ENCODE measurements at places on chromosomes 2 and 18.
A peak's percentile ranks its signal among the peaks of the same experiment; 100 is the strongest.

GRCh38 chr2:202574541-202574940 is 60.2 kb upstream of the FAM117B start:
- DNase-seq: no peak

GRCh38 chr2:172072706-172073105 is 12.6 kb upstream of the DLX1 start:
- DNase-seq: no peak

DNA sequence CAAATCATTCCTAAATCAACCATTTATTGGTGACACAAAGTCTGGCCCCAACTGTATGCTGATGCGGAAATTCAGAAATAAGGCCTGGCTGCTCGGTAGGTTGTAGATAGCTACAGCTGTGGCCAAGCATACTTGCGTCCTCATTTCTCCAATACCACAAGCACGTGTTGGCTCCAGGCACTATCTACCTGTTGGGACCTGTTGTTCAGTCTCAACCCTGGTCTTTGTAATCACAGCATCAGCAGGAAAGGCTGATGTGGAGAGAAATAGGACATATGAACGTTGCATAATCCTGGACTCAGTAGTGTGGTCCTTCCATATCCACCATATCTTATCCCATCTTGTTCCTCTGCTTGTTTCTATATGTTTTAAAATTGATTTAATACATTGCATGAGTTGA is 212.6 kb downstream of the PMAIP1 start:
- no peak for DNase-seq

DNA sequence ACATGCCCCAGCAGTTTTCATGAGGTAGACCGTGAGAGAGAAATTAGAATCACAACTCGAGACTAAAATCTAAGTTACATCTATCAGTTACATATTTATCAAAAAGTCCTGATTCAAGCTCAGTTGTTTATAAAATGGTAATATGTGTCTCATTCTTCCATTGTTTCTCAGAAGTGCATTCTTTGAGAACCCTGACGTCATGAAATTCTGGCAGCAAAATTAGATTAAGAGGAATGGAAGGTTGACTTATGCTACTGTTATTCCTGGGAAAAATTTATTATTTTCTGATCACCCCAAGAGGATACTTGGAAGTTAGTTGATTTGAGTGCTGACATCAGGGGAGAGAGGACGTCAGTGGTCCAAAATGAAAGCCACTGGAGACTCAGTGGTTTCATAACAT is 1864.8 kb upstream of the LRRTM1 start:
- DNase-seq: no peak

DNA sequence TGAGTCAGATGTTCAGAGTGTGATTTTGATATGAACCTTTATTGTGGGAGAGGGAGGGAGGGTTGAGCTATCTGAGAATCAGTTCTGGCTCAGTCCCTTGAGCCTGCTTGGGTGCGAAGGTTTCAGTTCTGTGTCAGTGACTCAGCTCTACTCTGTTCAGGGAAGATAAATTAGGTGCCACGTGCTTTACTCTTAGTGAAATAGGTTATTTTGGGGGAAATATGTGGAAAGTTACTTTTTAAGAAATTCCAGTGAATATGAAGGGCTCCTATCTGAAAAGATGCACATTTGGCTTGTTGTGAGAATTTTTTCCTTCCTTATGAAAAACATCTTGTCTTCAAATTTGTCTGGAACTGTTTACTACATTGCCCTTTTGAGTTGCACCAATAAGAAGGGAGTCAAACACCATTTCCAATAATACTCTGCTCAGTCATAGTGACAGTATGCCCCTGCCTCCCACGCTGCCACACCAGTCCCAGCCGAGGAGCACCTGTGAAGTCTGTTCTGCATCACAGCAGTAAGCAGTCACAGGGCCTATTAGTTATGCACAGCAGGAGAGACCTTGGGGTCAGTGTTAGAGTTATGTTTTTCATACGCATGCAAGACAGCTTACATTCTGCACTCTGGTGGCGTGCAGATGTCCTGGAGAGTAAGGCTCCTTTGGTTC is 32.8 kb upstream of the DNAH7 start:
- DNase-seq: peak; percentile 57

GRCh38 chr2:140164449-140164848 is 1384.3 kb upstream of the NXPH2 start:
- no peak for DNase-seq

- no peak for DNase-seq
Measured at GRCh38 chr2:80670763-80671162, 366.2 kb upstream of the LRRTM1 start.

DNA sequence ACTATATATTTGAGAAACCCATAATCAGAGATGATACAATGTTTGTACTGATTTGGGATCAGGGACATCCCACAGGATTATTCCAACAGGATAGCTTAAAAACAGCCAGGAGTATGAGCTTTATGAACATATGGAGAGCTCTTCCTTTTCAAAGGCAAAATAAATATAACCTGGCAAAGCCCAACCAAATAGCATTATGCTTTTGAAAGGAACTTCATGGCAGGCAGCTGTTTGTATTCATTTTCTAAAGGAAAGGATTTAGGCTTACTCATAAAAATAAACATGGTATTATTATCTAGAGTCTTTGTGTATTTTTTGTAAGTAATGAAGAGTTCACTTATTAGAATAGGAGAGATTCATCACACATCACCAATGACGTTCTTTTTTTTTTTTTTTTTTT is 44.4 kb downstream of the CCDC195 start:
- DNase-seq: no peak

DNA sequence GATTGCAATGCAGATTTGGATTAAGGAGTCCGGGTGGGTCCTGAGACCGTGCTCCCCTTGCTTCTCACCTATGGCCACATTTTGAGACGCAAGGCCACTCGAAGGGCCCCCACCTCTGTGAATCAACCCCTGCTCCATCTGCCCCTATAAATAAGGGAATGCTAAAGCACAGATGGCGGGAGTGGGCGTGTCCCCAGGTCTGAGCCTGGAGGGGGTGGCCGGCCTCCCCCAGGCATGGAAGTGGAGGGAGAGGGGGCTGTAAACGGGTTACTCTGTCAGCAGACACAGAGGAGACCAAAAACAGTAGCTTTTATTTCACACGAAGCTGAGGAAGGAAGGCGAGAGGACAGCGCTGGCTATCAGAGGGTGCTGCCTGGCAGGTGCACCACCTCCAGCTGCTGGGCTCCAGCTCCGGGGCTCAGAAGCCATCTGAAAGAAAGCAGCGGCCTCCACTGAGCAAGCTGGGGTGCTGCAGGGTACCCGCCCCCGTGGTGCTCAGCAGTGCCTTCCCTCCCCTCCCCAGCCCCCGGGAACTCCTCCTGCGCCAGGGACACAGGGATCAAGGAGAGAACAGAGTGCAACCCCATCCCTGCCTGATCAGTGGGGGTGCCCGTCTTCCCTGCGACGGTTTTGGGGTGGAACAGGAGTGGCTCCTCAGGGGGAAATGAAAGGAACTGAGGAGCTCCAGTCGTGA is 56.7 kb upstream of the RAB6C start:
- no peak for DNase-seq

DNA sequence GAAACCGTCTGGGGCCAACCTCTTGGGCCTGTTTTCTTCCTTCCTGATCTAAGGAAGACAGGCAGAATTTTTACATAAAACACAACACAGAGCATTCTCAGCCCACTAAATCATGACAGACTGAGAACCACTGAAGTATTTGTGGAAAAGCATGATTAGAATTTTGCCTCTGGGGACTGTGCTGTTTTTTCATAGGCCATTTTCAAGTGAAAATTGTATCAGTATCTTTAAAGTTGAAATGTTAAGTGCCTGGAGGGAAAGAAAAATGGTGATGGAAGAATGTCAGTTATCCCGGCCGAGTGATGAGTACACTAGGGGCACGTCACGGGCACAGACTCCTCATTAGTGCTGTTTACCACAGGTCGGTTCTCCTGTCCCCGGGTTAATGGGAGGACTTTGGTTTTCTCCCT is 36.9 kb downstream of the EHD3 start:
- DNase-seq: no peak

DNA sequence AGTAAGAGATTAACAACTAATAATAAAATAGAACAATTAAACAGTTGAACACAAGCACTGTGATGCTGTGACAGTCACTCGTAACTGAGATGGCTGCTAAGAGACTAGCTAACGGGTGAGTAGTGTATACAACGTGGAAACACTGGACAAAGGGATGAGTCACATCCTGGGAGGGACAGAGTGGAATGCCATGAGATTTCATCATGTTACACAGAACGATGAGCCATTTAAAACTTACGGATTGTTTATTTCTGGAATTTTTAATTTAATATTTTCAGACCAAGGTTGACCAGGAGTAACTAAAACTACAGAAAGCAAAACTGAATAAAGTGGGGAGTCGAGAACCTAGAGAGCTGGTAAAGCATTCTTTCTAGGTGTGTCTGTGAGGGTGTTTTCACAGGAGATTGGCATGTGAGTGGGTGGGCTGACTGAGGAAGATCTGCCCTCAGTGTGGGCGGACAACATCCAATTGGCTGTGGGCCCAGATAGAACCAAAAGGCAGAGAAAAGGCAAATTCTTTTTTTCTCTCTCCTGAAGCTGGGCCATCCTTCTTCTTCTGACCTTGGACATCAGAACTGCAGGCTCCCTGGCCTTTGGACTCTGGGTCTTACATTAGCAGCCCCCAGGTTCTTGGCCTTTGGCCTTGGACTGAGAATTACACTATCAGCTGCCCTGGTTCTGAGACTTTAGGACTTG is 14.6 kb downstream of the TMSB10 start:
- DNase-seq: peak; percentile 93

DNA sequence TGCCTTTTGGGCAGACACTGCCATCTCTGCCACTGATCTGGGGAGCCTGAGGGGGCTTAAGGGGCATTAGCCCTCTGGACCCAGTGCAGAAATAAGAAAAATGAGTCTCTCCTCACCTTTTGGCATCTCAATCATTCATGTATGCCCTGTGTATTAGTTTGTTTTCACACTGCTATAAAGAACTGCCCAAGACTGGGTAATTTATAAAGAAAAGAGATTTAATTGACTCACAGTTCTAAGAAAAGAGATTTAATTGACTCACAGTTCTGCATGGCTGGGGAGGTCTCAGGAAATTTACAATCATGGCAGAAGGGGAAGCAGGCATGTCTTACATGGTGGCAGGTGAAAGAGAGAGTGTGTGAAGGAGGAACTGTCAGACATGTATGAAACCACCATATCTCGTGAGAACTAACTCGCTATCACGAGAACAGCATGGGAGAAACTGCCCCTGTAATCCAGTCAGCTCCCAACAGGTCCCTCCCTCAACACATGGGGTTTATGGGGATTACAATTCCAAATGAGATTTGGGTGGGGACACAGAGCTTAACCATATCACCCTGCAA is 21.5 kb downstream of the GKN2 start:
- DNase-seq: no peak

DNA sequence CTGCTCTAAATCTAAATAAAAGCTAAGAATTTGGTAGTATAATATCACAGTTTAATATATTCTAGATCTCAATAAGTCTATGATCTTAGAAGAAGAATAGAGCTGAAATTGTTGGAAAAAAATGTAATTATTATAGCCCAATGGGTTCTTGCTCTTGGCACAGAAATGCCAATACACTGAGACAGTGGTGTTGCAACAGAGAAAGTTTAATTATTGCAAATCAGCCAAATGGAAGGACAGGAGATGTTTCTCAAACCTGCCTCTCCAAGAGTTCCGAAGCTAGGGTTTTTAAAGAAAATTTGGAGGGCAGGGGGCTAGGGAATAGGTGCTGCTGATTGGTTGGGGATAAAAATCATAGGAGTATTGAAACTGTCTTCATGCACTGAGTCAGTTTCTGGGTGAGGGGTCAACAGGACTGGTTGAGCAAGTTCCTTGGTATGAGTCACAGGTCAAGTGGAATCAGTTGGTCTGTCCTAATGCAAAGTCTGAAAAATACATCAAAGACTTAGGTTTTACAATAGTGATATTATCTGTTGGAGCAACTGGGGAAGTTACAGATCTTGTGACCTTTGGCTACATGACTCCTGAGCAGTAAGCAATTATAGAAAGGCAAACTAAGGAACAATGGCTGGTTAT is 228.6 kb downstream of the CD226 start:
- no peak for DNase-seq

GRCh38 chr2:24511894-24512293 is 20.8 kb downstream of the NCOA1 start:
- no peak for DNase-seq

GRCh38 chr2:230417436-230417835 is 1.4 kb downstream of the SP100 start:
- DNase-seq: no peak

DNA sequence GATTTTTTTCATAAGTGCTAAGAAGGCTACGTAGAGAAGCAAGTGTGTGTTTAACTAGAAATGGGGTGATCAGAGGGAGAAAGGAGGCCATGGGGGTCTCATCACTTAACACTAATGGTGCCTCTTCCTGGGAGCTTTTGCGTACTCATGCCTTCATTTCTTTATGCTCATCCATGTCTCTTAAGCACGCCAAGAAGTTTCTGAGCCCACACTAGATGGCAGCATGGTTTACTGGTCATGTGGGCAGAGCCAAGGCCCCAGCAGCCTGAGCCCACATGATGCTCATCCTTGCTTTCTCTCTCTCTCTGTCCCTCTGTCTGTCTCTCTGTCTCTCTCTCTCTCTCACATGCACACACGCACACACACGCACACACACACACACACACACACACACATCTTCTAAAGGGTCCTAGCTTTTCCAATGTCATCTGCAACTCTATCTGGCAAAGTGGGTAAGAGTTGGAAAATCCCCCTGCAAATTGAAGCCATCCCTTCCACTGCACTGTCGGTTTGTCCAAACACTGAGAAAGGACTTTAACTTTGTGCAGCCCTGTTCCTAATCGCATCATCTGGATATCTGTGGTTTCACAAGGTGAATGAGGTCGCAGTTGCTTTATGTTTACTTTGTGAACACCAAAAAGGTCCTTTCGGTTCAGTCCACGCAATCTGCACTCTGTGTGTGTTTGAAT is 137.1 kb upstream of the CCDC68 start:
- DNase-seq: no peak

DNA sequence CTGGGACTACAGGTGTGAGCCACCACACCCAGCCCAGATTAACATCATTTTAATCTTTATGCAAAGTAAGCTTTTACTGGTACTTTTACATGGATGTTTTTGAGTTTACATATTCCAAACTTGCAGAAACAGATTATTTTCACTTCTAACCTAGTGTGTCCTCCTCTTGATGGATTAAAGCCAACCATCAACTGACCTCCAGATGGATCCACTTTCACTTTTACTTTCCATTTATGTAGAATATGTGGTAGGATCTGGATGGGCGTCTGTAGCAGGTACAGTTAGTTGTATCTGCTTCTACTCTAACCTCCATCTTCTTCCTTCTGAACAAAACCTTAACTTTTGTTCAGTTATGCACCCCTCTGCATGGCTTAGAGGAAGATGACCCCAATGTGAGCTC is 264.1 kb downstream of the CDH20 start:
- no peak for DNase-seq

DNA sequence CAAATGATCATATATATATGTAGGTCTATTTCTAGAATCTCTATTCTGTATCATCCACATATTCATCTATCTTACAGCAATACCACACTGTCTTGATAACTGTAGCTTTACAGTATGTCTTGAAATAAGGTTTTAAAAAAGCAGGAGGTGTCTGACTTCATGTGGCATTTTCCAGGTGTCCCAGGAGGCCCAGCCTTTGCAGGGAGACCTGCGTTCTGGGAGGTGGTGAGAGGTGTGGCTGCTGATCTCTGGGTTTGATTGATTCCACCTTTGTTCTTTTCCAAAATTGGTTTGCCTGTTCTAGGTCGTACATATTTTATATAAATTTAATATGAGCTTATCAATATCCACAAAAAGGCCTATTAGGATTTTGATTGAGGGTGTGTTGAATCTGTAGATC is 26.6 kb downstream of the DPYSL5 start:
- no peak for DNase-seq

Measured in inflammatory macrophage treated with lipopolysaccharide for 1 hour (primary cell).